ENCODE measurements at places on chromosomes 6 and 20. TPM values are rescaled to one million over a fixed set of nuclear protein-coding genes. Genes with fewer than 3 reads are reported as not detected.

DNA sequence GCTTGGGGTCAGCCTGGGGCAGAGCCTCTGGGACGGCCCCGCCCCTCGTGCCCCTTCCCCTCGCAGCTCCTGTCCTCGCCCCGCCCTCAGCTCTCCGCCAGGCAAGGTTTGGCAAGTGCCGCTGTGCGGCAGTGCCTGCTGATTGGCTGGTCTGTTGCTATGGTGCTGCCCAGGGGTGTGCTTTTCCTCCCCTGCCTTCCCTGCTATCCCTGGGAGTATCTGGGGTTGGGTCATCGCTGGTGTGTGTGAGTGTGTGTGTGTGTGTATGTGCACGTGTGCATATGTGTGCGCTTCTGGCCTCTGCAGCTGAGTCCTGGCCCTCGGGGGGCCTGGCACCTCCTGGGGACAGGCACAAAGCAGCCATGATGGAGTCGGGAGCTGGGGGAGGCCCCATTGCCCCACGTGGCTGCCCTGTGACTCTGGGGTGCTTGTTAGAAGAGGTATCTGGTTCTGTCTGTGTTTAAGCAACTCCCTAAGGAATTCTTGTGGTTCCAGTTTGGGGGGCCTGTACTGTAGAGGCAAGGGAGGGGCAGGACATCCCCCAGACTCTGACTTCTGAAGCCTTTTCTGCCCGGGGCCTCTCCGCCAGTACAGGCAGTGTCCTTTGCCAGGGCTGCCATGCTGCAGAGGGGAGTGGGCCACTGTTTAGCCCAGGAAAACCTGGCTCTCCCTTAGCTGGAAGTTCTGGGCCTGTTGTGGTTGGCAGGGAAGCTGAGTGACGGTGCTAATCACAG is 6.9 kb downstream of the RTEL1 start:
- H3K36me3 ChIP-seq, result peaks cover 10% of the 10 kb centered on the region
- no peak for DNase-seq
- no peaks in the 10 kb centered on the region for H3K27me3 ChIP-seq

MATN4 gene
- 0.14 TPM for total RNA-seq

DNA sequence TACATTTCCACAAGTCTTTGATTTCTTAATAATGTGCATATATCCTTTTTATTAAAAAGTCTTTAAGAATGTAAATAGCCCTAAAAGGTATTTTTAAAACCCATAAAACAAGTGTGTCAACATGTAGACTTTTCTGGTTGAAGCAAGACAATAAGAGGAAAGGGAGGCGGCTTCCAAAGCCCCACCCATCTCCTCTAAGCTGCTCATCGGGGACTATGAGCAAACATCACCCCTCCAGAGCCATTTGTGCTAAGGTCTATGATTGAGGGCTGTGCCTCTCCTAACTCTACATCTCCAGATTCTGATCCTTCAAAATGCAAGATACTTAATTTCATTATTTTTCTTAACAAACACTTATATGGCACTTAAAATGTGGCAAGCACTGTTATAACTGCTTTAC is 2.5 kb upstream of the NAA20 start:
- DNase-seq, result no peak
- H3K36me3 ChIP-seq, result peaks cover 6% of the 10 kb centered on the region
- no peak overlapping the region for H3K27ac ChIP-seq
- peaks cover 25% of the 10 kb centered on the region for H3K4me1 ChIP-seq
- H3K4me3 ChIP-seq, result no peak overlapping the region
- no peaks in the 10 kb centered on the region for H3K27me3 ChIP-seq

DNA sequence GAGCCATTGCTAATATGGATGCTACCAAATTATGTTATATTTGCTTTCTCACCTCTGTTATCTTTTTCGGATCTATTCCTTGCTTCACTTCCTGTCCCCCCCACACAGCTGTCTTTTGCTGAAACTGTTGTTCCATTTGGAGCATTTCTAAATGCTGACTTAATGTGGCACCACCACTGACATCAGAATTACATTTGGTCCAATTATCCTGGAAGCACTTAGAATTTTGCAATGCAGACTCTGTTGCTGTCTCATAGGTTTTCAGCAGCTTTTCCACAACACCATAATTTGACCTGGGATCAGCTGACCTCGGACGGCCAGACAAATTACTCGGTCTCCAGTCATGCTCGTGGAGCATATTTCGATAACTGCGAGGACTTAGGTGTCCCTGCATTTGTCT is 12.8 kb downstream of the KIAA0408 start:
- no peaks in the 10 kb centered on the region for H3K4me1 ChIP-seq
- H3K27ac ChIP-seq, result no peak overlapping the region
- no peak for DNase-seq
- H3K4me3 ChIP-seq, result no peak overlapping the region

- no peaks in the 10 kb centered on the region for H3K36me3 ChIP-seq
- no peak overlapping the region for H3K4me3 ChIP-seq
- H3K4me1 ChIP-seq, result no peaks in the 10 kb centered on the region
- H3K27me3 ChIP-seq, result peaks cover 3% of the 10 kb centered on the region
Measured at GRCh38 chr20:48310305-48310704, 517.5 kb downstream of the PREX1 start.

CALHM4 gene
- not detected for total RNA-seq

CST4 gene
- total RNA-seq, result not detected

DNA sequence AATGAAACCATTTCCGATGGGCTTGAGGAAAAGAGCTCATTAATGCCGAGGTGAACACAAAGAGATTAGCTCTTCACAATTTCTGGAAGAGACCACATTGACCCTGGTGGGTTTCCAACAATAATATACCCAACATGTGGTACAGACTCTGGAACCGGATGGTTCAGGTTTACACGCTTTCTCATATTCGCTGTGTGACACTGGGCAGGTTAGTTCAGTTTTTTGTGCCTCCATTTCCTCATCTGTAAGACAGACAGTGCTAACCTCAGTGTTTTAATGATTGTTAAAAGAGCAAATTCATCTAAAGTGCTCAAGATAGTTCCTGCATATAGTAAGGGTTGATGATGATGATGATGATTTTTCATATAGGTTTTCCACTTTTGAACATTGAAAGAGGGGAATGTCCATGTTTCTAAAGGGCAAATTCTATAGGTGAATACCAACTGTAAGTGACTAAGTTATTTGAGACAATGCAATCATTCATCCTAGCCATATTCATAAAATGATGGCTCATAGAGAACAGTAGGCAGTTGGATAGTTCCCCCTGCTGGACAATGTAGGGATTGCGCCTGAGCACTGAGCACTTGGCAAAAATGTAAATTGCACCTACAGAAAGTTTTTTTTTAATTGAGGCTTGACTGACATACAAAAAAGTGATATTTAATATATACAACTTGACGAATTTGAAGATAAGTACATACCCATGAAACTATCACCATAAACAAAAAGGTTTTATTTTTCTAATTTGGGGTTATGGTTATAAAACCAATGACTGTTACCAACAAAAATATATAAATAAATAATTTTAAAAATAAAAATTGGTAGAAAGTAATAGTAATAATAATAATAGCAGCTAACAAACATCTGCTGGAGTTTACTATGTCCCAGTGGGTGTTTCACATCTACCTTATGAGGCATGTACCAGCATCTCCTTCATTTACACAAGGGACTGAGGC is 2.1 kb upstream of the PERP start:
- peaks cover 34% of the 10 kb centered on the region for H3K27me3 ChIP-seq
- H3K4me1 ChIP-seq, result peaks cover 17% of the 10 kb centered on the region
- H3K36me3 ChIP-seq, result no peaks in the 10 kb centered on the region
- no peak overlapping the region for H3K4me3 ChIP-seq
- H3K27ac ChIP-seq, result no peak overlapping the region
- peak; percentile 71 for DNase-seq

SNAI1 gene
- 0.75 TPM for total RNA-seq

Measured in activated naive CD8-positive, alpha-beta T cell treated with anti-CD3 and anti-CD28 coated beads, Interleukin-2, amount 10 ng/mL, durations not matched to agents 7 days and 5 days (primary cell).